Mammary epithelial cell (primary cell): ENCODE measurements at places on chromosomes 3 and 15. TPM values are rescaled to one million over a fixed set of nuclear protein-coding genes. Genes with fewer than 3 reads are reported as not detected.

DNA sequence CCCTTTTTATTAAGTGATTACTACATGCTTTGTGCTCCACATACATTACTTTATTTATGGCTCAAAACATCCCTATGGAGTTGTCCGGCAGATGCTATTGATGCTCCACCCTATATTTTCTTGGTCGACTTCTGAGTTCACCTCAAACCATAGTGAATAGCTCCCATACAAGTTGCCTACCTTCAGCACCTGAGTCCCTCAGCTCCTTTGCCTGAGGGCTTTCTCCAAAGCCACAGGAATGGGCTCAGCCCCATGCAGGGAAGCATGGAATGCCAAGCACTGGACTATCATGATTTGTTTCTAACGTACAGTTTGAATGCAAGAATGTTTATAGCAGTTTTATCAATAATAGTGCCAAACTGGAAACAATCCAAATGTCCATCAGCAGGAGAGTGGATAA, 124.8 kb upstream of the TNIK start:
- DNase-seq, result peak; percentile 78

DNA sequence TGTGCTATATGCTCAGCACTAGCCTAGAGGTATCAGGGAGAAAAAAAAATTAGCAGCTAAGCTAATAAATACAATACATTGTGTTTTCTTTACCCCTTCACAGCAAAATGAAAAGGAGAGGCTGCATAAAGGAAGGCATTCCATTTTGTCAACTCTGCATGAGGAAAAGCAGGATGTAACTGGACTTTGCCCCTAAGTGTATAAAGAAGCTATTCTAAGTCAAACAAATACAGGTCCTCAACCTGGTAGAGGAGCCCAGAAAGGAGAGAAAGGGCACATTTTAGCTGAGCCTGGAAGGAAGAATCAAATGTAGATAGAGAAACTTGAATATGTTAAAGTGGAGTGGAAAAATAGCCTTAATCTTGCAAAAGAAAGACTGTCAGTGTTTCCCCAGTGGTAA, 89.0 kb upstream of the SPRED1 start:
- no peak for DNase-seq

DNA sequence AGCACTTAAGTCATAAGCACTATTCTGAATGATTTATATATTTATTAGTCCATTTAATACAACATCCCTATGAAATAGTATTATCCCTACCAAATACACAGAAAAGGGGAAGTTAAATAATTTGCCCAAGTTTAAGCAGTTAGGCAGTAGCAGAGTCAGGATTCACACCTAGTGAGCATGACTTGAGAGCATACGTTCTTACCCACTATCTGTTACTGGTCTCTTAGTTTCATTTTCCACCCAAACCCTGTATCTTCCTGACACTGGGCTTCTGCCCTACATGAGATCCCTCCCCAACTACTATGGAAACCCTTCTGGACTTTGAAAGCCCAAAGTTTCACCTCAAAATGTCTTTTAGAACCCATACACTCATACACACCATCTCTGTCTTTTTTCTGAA, 4.4 kb upstream of the ATOSA start:
- no peak for DNase-seq

DNA sequence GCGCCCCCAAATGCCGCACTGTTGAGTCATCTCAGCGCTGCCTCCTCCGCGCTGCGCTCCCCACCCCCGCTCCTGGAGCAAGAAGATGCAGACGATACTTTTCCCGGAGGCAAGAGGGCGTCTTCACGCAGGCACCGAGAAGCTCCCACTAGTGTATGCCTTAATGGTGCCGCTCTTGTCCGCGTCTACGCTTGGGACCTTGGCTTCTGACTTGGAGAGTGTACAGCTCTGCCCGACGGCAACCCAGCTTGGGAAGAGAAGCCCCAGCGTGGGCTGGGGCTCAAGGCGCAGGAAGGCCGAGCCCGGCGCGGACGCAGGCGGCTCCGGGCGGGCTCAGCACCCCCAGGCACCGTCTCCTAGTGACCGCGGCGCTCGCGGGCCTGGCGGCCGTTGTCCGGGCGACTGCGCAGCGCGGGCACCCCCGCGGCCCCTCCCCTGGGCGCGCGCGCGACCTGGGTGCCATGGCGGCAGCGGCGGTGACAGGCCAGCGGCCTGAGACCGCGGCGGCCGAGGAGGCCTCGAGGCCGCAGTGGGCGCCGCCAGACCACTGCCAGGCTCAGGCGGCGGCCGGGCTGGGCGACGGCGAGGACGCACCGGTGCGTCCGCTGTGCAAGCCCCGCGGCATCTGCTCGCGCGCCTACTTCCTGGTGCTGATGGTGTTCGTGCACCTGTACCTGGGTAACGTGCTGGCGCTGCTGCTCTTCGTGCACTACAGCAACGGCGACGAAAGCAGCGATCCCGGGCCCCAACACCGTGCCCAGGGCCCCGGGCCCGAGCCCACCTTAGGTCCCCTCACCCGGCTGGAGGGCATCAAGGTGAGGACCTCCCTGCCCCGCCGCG, at the start of gene P4HTM:
TSS of gene P4HTM (plus strand) at position 446 of the 840 bp plus-strand sequence. CDS start at position 462, 16 bp downstream.
- DNase-seq, result peak; percentile 76

GRCh38 chr3:123757281-123757940, 126.7 kb downstream of the MYLK start:
- peak; percentile 69 for DNase-seq

GRCh38 chr15:60480888-60481287, 1.9 kb upstream of the ICE2 start:
- no peak for DNase-seq

Gene MESP1
- not detected in 2 replicates for total RNA-seq

- no peak for DNase-seq
These were observed 175.7 kb upstream of the ADAMTS9 start for GRCh38 chr3:64863226-64864212.

DNA sequence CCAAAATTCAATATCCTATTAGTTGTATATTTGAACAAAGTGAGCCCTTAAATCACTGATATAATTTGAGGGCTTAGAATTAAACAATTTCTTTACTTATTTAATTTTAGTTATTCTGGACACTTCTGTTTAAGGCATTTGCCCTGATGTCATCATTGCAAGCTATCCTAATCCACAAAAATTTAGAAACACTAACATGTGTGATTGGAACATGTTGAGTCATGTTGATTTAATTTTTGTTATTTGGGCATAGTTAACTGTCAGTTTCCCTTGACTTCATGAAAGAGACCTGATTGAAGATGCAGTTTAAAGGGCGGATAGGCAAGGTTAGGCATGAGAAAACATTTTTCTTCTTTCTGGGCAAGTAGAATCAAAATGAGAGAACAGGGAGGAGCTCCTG, 682.6 kb downstream of the ROBO1 start:
- no peak for DNase-seq

DNA sequence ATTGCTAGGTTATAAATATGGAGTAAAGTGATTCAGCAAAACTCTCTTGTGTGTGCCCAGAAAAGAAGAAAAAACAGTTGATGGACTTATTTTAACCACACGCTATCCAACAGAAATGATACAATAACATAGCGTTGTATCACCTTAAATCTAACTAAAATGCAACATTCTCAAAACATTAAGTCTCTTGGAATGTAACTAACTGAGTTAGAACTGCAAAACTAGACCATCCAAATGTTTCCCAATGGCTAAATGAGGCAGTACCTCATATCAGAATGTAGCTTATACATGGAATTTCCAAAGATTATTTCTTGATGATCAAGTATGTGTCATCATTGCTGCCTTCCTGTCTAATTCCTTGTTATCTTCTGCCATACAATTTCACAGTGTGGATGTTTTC, 187.9 kb downstream of the CNTN3 start:
- DNase-seq, result peak; percentile 52

Gene ZNF80
- not detected in 2 replicates for total RNA-seq

DNA sequence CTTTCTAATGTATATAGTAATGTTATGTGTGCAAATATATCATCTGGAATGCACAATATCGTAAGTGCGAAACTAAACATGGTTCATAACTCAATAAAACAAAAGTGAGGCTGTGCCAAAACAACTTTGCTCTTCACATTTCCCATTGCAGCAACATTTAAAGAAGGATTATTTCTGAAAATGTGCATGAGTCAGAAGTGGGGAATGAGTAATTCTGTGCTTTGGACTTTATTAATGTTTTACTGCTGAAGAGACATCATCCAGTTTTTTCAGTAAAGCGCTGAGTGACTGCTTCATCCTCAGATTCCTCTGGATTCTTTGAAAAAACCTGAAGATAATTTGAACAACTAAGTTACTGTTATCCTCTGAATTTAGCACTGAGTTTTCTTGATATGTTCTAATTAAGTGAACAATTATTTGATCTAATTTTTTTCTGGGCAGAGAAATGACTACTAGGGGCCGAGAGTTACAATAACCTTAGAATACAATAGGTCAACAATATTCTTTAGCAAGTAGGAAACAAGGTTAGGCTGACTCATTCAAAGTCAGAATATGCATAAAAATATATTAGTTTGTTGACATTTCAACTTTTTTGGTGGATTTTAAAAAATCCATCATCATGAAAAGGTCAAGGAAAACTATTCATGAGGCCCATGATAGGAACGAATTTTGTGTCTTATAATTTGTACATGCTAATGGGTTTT, 20.0 kb upstream of the PLCL2 start:
- DNase-seq, result no peak

- no peak for DNase-seq
These were observed 180.7 kb downstream of the KLHL25 start for GRCh38 chr15:85614059-85614458.

Gene GCNT3
- total RNA-seq, result not detected in 2 replicates

Gene CA12
- total RNA-seq, result 202 TPM

Gene DPPA2
- total RNA-seq, result not detected in 2 replicates

DNA sequence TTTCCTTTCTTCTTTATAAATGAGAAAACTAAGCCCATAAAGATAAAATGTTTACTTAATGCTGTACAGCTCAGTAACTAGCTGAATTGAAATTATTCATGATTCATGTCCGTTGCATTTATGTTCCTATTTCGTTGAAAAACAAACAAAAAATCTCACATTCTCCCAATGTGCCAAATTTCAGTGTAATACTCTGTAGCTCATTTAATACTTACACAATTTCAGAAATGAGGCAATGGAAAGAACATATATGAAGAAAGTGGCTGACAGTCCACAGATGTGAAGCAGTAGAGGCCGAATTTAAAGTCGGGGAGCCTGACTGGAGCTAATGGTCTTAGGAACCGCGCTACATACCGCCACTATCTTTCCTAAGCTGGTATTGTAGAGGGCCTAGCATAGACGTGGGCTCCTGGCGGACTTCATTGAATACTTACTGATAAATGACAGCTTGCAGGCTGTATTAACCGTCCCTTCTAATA, 651 bp downstream of the PLSCR2 start:
- no peak for DNase-seq

- no peak for DNase-seq
These were observed 11.3 kb upstream of the ANKRD63 start for GRCh38 chr15:40293905-40294895.

DNA sequence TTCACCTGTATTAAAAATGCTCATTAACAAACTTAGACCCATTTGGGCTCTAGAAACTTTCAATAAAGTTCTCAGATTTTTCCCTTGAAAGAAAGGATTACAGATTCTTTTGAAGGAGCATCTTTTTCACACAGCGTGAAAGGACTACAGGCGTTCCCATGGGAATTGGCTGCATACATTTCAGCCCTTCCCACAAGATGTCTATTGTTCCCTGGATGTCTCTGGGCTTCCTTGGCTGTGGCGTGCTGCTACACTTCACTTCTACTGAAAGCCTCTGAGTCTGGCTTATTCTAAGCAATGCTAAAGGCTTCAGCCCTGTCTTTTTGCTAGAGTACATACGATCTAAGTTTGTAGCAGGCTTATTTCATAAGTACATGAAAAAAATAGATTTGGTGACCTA, 1.4 kb downstream of the VEPH1 start:
- DNase-seq, result no peak

Gene C3orf22
- not detected for total RNA-seq

- DNase-seq, result no peak
These were observed 263.2 kb downstream of the NLGN1 start for GRCh38 chr3:173660645-173661299.
